ENCODE measurements at places on chromosomes 7 and 10.

GRCh38 chr7:47170516-47170915 is 411.4 kb downstream of the TNS3 start:
- no peak for DNase-seq

GRCh38 chr10:6242089-6242488 is 39.4 kb downstream of the PFKFB3 start:
- no peak for DNase-seq

DNA sequence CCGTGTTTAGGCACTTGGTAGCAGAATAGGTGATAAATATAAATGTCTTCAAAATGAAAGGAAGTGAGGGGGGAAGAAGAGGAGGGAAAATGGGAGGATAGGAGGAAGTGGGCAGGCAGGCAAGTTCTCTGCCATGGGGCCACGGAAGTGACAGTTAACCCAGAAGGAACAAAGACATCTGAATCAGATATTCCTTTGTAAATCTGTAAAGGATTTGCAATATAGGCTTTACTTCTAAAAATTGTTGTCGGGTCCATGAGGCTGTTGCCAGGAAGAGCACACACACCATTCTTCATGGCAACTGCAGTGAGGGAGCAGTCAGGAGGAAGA is 23.7 kb upstream of the RASSF4 start:
- no peak for DNase-seq

- no peak for DNase-seq
These were observed 1.7 kb downstream of the IGF2BP3 start for GRCh38 chr7:23468526-23469149.

DNA sequence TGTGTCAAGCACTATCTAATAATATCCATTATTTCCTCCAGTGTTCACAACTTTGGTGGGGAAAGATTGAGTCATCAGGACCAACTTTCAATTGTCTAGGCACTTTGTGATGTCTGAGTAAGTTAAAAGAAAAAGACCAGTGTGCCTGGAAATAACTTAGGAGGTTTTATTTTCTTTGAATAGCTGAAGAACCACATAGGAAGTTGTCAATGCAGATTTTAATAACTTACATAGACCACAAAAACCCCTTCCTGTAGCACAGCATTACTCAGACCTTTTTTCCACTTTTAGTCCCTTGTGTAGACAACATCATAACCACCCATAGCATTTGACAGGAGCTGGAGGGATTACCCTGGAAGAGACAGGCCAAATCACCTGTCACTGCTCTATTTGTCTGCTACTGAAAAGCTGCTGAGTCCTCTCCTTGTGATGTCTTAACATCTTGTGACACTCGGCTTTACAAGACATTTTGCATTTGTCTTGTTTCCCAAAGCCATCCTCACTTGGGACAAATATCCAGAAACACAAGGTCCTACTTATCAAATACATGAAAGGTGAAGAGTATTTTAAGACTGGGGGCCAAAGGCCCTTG is 241.5 kb upstream of the PTER start:
- peak; percentile 4 for DNase-seq

DNA sequence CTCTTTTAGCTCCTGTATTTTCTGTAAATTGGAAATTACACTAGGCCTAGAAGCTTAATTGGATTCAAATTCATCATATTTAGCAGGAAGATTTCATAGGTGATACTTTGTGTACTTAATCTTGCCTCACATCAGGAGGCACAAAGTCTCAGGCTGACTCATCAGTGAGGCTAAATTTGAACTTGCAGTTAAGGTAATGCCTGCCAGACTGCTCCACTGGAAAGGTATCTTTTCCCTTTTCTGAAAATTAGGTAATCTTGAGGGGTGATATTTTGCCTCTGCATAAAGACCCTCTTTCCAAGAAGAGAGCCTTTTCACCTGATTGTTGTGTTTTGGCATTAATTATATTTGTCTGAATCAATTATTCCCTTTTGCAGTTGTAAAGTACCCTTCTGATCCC is 14.6 kb downstream of the PPIA start:
- DNase-seq = no peak

DNA sequence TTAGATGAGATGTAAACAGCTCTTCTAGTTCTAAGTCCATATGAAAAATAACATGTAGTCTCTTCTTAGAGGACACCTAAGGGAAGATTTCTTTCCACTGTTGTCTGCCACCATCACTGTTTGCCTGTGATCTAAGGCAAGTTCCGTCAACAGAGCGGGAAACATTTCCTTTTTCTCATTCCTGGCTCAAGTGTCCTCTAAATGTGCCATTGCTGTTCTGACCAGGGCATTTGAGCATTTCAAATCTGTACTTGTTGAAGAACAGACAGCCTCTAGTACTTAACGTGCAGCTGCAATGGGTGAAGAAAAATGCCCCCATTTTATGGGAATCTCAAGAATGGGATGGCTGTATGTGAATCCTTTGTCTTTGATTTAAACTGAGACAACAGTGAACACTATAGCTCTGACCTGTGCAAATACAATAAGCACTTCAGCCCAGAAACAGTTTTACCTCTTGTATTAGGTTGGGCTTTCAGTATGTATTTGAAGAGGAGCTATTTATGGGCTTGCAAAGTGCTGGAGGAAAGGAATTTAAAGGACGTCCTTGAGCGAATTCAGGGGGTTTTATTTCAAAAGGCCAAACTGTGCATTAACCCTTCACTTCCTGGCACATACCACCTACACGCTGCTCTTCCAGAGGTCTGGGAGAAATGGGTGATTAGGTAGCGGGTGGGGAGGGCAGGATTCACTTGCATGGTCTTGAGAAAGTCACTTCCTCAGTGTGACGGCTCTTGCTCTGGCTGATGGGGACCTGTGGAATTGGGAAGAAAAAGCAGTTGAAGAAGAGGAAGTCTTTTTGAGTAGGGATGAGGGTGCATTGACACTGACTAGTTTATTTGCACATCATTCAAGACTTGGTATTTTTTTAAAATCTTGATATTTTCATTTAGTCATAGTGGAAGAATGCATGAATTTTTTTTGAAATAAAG is 66.1 kb downstream of the THNSL1 start:
- no peak for DNase-seq

GRCh38 chr10:74593470-74593869 is 232.9 kb upstream of the KAT6B start:
- DNase-seq = no peak

- no peak for DNase-seq
These were observed 4.5 kb downstream of the DEPP1 start for GRCh38 chr10:44974082-44974627.

GRCh38 chr7:159096736-159097581 is 47.7 kb downstream of the VIPR2 start:
- no peak for DNase-seq

DNA sequence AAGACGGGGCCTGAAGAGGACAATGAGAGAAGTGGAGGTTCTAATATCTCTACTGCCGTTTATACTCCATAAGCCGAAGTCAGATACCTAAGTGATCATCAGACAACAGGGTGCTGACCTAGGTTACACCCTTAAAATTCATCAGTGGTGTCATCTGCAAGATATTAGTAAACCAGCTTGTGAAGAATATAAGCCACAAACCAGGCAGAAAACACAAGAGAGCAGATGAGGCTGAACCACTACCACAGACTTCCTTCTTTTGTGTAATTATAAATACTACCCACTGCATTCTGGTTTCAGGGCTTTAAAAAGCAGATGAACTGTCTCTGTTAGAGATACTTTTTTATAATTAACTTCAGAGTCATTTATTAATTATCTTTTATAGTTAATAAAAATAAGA is 69.0 kb upstream of the LRRC17 start:
- DNase-seq = no peak

- no peak for DNase-seq
These were observed 24.6 kb upstream of the DDX50 start for GRCh38 chr10:68876246-68877138.

- no peak for DNase-seq
These were observed 53.5 kb downstream of the CDK13 start for GRCh38 chr7:40003597-40003996.

DNA sequence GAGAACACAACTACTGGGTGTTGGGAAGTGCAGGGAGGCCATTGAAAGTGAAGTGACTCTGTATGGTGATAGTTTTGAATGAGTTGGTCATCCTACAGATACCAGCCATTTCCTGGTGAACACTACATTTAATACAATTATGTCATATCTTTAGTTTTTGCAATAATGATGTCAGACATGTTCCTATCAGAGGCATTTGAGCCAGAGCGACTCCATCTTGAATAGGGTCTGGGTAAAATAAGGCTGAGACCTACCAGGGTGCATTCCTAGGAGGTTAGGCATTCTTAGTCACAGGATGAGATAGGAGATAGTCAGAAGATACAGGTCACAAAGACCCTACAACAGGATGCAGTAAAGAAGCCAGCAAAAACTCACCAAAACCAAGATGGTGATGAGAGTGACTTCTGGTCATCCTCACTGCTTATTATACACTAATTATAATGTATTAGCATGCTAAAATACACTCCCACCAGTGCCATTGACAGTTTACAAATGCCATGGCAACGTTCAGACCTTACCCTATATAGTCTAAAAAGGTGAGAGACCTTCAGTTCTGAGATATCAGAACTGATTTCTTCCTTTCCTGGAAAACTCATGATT is 28.2 kb downstream of the ADK start:
- DNase-seq = no peak

GRCh38 chr7:8190119-8190895 is 71.7 kb downstream of the ICA1 start:
- DNase-seq = peak; percentile 78

GRCh38 chr10:72335394-72336258 is 19.1 kb downstream of the DNAJB12 start:
- peak; percentile 61 for DNase-seq

DNA sequence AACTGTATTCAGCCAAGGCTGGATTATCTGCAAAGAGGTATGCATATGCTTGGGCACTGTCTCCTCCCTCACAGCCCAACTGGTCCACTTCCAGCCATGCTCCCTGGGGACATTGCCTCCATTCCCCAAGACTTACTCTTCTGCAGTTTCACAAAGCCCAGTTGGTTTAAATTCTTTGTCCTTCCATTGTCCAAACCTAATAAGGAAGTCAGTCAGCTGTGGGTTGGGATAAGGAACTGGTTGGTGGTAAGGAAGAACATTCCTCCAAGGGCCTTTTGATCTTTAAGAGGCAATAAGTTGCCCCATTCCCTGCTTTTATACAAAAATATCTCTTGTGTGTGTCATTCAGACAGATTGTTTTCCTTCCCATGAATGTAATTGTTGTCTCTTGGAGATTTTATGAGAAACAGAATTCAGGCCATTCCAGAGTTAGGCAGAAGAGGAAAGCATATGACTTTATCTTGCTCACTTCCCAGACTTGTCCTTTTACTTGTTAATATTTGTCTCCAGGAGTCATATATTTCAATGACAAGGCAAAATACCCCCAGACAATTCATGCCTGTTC is 673.7 kb downstream of the SUGCT start:
- DNase-seq = no peak

DNA sequence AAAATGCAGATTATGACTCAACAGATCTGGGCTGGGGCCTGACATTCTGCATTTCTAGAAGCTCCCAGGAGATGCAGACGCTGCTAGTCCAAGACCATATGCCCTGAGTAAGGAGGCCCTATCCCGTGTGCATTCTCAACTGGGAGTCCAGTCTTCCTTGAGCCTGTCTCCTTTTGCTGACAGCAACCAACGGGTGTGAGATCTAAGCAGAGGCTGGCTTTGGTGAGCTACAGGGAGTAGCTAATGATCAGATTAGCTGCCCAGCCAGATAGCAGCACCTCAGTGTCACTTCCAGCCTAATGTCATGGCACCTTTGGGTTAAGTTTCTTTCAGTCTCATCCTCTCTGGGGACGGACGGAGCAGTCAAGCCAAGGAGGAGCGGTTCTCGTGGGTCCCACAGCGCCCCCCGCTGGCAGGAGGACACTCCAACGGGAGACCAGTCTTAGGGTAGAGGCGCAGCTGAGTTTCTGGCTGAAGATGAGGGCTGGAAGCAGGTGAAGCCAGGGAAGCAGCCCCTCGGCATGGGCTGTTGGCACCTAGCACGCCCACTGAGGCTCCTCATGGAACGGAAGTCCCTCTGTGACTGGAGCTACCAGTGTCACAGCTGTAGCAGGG is 154.0 kb downstream of the CCDC3 start:
- DNase-seq = no peak

Data from CD4-positive, alpha-beta T cell treated with Interleukin-21 for 1 hour (primary cell).